ENCODE measurements at places on chromosomes 2 and 18.

DNA sequence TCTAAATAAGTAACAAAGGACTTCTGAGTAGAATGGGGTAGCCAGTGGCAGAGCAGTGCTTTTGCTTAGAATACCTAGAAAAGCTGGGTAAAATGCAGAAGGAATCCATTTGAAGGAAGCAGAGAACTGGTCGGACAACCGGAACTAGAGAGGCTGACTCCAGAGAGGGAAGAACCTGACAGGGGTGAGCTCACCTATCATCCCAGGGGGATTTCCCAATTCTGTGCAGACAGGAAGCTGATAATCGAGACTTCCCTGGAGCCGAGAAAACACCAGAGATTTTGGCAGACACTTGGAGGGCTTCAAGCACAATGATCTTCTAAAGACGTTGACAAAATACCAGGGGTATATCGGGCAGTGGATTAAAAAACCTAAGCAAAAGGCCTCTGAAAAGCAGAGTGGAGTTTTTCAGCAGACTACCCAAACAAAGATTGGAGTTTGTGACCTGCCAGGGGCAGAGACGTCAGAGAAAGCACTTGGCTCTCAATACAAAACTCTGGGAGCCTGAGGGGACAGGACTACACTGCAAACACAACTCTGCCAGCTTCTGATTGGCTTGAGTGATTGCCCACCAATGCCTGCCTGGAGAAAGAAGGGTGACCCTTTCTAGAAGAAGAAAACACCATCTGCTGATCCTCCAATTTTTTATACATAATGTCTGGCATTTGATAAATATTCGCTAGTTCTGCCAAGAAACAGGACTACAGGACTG, 67.5 kb upstream of the TTN start:
- no peak for DNase-seq

- DNase-seq: no peak
These were observed 507.4 kb upstream of the MYT1L start for GRCh38 chr2:2838548-2838845.

DNA sequence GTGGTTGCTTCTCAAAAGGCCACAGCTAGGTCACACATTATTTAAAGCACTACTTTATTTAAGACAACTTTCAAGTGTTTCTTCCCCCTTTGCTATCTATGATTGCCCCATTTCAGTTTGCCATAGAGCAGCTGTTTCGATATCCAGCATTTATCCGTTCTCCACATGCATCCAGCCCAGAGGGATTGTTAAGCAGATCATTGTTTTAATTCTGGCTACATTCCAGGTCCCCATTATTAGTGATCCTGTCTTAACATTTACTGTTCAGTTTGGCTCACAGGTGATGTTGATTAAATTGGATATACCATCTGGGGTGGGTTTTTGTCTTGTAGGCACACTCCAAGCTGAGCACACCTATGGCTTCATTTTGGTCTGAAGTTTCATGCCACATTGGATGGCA, 638.7 kb downstream of the ZEB2 start:
- no peak for DNase-seq

- no peak for DNase-seq
These were observed 227.0 kb upstream of the SMAD7 start for GRCh38 chr18:49177812-49178211.

GRCh38 chr18:22293417-22293816, 124.0 kb downstream of the GATA6 start:
- DNase-seq: no peak

- DNase-seq: no peak
These were observed 5.9 kb upstream of the USP40 start for GRCh38 chr2:233572468-233572867.

DNA sequence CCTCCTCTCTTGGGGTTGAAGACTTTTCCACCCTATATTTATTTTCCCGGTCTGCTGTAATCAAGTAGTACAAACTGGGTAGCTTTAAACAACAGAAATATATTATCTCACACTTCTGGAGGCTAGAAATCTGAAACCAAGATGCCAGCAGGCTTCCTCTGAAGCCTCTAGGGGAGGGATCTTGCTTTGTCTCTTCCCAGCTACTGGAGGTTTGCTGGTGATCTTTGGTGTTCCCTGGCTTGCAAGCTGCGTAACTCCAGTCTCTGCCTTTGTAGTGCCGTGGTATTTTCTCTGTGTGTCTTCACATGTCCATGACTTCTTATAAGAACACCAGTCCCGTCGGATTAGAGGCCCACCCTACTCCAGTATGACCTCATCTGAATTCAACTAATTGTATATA, 44.4 kb downstream of the MYO3B start:
- no peak for DNase-seq

GRCh38 chr18:78688916-78689315, 290.7 kb upstream of the SALL3 start:
- DNase-seq: no peak

- DNase-seq: no peak
These were observed 49.5 kb downstream of the ATIC start for GRCh38 chr2:215361211-215361875.

DNA sequence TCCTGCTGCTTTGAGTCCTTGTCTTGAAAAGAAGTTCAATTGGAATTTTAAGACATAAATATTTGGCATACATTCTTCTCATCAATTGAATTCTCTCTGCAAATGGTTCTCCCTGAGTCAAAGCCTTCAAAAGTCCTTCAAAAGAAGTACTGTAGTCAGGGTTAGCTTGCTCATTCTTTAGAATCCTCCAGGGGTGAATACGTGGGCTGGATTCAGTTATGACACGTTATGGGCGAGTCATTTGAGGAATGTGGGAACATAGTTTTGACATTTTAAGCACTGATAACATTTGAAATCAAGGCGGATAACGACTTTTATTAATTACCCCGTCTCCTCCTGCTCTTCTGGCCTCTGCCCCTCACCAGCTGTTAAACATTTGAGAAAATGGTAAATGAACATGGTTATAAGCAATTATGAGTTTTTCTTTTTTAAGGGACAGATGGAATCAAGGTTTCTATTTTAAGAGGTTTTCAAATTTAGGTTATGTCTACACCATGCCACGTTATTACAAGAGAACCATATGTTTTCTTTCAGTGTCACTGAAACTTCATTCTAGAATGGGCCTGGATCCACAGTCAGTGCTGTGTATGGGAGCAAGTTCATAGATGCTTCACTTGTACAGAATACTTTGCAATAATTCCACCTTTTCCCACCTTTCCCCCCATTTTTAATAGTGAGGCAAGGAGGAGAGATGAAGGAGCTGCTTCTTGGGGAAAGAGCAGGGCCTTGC, 273.1 kb downstream of the TSN start:
- DNase-seq: no peak

GRCh38 chr2:44785433-44785832, 156.1 kb upstream of the SIX3 start:
- no peak for DNase-seq

GRCh38 chr2:232142049-232142448, 180.5 kb downstream of the DIS3L2 start:
- no peak for DNase-seq

DNA sequence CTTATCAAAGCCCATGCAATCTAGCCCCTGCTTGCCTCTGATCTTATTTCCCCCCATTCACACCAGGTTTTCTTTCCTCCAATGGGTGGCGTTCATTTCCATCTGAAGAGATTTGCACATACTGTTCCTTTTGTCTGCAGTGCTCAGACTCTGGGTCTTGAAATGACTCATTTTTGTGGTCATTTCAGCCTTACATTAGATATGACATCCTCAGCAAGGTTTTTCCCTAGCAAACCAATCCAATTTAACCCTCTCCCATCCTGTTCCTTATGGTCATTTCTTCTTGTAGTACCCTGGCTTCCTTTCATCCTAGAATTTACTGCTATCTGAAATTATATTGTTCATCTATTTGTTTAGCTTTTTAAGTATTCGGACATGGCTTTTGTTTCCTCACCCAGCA, 42.5 kb upstream of the SCN1A start:
- DNase-seq: no peak

- no peak for DNase-seq
These were observed 14.4 kb upstream of the RPE start for GRCh38 chr2:209988010-209988409.

- no peak for DNase-seq
These were observed 77.0 kb downstream of the SMIM21 start for GRCh38 chr18:75350512-75350839.

- DNase-seq: no peak
These were observed 158.3 kb downstream of the DNAH6 start for GRCh38 chr2:84674586-84674985.

DNA sequence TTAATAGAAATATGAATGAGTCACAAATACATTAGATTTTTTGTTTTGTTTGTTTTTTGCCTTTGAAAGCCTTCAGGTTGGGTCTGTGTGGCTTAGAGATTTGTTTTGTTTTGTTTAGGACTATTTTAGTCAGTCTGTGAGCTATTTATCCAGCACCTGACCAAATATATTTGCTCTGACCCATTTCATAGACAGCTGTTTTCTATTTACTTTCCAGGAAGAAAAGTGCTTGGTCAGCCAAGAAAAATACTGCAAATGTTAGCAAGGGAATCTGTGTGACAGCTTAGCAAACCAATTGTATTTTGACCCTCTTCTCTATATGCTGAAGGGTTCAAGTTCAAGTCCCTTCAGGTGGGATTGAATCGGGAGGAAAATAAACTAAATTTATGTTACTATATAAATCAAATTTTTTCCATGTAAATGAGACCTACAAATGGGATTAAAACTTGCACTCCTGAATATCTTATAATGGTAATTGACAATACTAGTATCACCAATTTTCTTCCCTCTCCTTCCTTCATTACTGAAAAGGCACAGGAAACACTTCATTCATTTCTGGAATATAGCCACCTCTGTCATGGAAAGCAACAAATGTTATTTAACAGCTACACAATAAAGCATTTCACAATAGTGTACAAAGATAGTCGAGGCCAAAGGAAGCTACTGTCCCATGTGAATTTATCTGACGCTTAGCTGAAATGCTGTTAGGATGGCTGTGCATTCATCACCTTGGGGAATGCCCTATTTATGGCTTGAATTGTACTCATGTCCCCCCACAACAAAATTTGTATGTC, 23.1 kb upstream of the KLF7 start:
- DNase-seq: no peak

- no peak for DNase-seq
These were observed 7.5 kb downstream of the NPPC start for GRCh38 chr2:231918501-231919330.

DNA sequence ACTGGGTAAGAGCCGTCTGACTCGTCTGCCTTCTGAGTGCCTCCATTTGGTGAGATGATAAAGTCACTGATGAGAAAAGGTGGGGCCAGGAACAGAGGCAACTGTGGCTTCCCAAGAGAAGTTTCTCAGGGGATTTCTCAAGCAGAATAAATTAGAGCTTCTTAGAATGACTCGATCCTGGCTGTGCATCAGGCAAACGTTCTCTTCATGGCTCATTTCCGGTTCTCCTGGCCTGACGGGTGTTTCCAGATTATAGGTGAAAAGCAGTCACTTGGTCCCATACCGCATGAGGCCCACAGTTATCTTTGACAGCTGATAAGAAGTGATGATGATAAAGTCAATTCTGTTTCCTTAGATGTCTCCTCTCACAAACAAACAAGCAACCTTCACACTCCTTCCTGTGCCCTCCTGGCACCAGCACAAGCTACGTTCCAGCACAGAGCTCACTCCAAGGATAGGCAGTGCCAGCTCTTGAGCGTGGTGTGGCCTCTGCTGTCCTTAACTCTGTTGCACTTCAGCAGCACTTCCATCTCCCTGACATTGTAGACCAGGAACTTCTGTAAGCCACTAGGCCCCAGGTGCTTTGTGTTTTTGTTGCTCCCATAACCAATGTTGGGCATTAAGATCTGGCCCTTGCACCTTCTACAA, 37.8 kb upstream of the KCNF1 start:
- DNase-seq: no peak

DNA sequence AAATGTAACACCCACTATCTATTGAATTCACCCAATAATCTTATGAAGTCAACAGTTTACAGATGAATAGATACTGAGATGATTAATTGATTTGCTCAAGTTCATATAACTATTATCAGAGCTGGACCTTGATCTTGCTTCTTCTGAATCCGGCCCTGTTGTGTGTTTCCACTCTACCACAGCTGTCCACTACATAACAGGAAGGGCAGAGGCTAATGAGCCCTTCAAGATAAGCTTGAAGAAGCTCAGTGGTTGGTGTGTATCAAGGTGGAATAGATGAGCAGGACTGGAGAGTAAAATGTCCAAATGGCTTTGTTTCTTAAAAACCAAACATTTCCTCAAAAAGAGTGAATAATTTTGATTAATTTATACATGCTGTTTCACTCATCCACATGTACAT, 56.4 kb upstream of the ITGB6 start:
- DNase-seq: no peak

- DNase-seq: no peak
These were observed 56.6 kb downstream of the CLHC1 start for GRCh38 chr2:55175254-55176093.

- DNase-seq: no peak
These were observed 118.4 kb upstream of the PXDN start for GRCh38 chr2:1862608-1863280.

GRCh38 chr2:97726261-97727064, 13.1 kb downstream of the ZAP70 start:
- DNase-seq: no peak

DNA sequence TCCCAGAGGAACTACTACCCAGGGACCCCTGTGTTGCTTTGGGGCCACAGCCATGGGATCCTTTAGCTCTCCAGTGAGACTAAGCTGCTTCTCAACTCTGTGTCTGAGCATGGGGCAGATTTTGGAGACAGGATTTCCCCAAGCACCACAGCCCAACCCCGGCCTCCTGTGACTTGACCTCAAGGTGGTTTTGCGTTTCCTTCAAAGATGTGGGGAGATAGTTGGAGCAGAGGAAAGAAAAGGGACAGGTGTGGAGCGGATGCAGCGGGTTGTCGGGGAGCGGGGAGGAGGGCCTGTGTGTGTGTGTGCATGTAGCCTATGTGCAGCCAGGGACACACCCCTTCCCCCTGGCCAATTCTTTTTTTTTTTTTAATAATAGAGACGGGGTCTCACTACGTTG, 10.2 kb downstream of the ARID5A start:
- DNase-seq: no peak

GRCh38 chr18:74397572-74397971, 59.5 kb downstream of the DIPK1C start:
- no peak for DNase-seq

DNA sequence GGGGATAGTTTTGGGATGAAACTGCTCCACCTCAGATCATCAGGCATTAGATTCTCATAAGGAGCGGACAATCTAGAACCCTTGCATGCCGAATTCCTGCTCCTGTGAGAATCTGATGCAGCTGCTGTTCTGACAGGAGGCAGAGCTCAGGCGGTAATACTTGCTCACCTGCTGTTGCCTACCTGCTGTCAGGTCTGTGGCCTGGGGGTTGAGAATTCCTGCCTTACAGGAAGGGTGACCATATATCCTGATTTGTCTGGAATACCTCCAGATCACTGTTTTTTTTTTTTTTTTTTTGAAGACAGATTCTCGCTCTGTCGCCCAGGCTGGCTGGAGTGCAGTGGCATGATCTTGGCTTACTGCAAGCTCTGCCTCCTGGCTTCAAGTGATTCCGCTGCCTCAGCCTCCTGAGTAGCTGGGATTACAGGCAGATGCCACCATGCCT, 21.7 kb downstream of the ACSL3 start:
- DNase-seq: no peak

GRCh38 chr2:85318222-85319074, 9.3 kb downstream of the TGOLN2 start:
- DNase-seq: no peak

GRCh38 chr2:10360850-10361588, 58.3 kb downstream of the HPCAL1 start:
- DNase-seq: no peak

Data from stimulated activated CD8-positive, alpha-beta memory T cell treated with anti-CD3 and anti-CD28 coated beads, Interleukin-15, amount 100 ng/mL, for 1 hour (primary cell).